LHCN-M2 (cell line): ENCODE measurements at places on chromosomes 6 and 20. TPM values are rescaled to one million over a fixed set of nuclear protein-coding genes. Genes with fewer than 3 reads are reported as not detected.

DNA sequence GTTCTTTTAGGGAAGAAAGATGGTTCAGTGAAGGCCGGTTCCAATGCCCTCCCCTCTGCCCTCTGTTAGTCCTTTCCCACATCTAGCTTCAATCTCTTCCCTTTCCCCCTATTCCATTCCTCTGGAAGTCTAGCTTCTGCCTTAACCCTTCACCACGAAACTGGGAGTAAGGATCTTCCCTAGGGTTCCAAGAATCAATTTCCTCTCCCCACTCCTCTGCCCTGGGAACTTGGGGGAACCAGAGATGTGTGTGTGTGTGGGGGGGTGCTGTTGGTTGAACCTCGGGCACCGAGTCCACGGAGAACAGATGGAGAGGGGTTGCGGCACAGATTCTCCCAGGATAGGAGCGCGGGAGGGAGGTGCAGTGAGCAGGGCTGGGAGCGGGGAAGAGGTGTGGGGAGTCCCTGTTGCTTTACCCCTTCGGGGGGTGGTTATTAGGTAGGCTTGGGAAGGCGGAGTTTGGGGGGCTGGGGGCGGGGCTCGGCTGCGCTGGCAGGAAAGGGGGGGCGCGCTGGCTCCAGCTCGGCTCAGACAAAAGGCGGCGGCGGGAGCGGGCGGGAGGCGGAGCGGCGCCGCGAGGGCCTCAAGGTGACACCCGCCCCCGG is at the start of gene TMEM151B:
Gene TMEM151B (plus strand): TSS at position 530 of the 605 bp plus-strand sequence. CDS start 293 bp downstream, outside the sequence.
- DNase-seq = no peak

DNA sequence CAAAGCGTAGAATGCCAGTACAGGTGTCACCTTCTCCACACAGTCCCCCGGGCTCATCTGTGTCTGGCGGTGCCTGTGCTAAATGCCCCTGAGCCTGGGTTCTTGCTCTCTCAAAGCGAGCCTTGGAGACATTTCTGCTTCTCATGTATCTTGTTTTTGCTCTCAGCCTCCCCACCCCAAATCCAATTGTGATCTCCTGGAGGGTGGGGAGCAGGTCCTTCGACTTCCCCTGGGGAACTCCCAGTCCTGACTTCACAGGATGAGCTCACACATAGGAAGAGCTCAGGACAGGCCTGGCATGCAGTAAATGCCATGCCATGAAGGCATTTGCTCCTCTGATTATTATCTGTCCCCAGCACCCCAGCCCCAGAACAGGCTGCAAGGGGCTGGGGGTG is 58.1 kb downstream of the NOL4L start:
- DNase-seq = no peak

DNA sequence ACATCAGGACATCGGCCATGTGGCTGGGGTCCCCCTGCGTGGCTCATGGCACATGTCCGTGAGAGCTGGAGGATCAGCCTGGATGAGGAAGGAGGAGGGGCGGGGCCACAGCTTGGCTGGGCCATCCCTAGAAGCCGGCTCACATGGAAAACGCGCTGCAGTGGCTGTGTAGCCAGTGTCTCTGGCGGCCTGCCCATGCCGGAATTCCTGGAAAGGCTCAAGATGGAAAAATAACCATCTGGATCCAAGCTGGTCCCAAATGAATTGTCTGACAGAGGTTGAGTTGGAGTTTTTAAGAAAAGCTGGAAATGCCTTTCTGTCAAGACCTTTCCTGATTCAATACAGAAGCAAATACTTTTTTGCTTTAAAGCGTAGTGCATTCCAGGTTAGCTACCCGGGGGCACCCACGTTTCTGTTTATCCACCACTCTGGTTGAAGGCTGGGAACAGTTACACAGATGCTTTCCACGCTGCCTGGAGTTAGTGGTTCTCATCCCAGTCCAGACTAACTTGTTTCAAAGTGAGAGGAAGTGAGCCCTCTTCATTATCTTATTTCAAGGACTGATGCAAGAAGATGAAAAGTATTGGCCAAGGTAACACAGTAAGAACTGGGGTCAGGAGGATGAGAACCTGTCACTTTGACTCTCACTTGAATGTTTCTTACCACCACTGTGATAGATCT is 99.0 kb downstream of the GMPR start:
- peak; percentile 92 for DNase-seq

DNA sequence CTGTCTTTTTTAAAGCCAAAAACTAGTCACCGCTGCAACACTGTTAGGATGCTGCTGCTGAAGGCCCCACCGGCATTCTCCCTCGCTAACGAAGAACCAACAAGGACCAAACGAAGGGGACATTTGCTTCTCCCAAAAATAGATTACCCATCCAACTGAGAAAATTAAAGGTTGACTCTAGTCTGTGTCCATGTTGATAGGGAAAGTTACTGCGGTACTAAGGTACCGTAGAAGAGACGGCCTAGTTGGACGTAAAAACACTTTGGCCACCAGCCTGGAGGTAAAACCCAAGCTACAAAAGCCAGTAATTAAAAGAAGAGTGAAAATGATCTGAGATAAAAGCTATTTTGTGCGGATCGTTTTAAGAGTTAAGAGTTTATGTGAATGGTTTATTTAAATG is 11.8 kb upstream of the FOXF2 start:
- no peak for DNase-seq

DNA sequence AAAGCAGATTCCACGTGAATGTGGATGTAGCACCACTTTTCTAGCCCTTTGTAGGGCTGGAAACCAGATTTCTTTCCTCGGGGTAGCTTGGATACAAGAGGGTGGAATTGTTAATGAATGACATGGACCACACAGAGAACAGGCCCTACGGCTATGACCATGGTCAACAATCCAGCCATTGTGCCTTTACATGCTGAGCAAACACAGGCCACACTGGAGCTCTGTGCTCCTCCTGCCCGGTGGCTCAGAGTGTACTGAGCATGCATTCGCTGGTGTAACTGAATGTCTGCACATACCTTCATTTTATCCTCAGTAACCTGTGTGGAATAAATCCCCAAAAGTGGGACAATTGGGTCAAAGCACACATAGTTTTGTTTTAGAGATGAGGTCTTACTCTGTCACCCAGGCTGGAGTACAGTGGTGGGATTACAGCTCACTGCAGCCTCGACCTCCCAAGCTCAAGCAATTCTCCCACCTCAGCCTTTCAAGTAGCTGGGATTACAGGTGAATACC is 32.8 kb downstream of the LRP11 start:
- no peak for DNase-seq

GRCh38 chr20:31857861-31858759 is 12.2 kb downstream of the DUSP15 start:
- no peak for DNase-seq

DNA sequence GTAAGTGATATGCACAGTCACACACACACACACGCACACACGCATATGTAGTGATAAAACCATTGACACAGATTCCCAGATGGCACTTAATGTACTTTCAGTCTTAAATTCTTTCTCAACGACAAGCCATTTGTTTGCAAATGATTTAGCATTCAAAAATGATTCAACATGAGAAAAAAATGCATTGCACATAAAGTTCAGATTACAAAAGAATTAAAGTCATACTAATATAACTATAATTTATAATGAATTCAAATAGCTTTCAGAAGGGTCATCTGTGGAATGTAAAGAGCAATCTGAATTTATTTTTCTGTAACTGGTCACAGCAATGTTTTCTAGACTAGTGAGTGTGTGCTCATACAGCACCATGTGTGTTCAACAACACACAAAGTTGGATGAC is 521.6 kb upstream of the ZNF337 start:
- DNase-seq = peak; percentile 61

The GSTA5 gene
- total RNA-seq = not detected in 2 replicates

The CLPSL2 gene
- not detected in 2 replicates for total RNA-seq

The NR2E1 gene
- total RNA-seq = not detected in 2 replicates

GRCh38 chr6:89596056-89596455 is 42.5 kb downstream of the LYRM2 start:
- DNase-seq = no peak

- DNase-seq = no peak
Observed at GRCh38 chr20:57655809-57656155, 35.6 kb upstream of the ZBP1 start.

GRCh38 chr6:9583753-9584352 is 831.0 kb downstream of the TFAP2A start:
- no peak for DNase-seq

GRCh38 chr20:7389216-7389615 is 551.0 kb downstream of the HAO1 start:
- DNase-seq = no peak

GRCh38 chr6:2432292-2432691 is 186.9 kb upstream of the GMDS start:
- peak; percentile 86 for DNase-seq

DNA sequence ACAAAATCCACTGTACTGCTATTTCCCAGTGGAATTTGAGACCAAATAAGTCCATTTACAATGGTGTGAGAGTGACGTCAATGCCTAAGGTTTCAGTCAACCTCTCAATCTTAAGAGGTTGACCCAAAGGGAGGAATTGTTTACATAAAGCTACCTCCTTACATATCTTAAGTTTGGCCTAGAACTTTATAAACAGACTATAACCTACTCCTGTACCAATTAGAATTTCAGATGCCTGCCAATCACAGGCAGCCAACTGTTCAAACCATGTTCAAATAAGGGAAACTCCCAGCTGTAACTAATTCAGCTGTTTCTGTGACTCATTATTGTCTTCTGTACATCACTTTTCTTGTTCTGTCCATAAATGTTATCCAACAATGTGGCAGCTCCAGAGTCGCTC is 14.5 kb downstream of the LGSN start:
- peak; percentile 51 for DNase-seq

DNA sequence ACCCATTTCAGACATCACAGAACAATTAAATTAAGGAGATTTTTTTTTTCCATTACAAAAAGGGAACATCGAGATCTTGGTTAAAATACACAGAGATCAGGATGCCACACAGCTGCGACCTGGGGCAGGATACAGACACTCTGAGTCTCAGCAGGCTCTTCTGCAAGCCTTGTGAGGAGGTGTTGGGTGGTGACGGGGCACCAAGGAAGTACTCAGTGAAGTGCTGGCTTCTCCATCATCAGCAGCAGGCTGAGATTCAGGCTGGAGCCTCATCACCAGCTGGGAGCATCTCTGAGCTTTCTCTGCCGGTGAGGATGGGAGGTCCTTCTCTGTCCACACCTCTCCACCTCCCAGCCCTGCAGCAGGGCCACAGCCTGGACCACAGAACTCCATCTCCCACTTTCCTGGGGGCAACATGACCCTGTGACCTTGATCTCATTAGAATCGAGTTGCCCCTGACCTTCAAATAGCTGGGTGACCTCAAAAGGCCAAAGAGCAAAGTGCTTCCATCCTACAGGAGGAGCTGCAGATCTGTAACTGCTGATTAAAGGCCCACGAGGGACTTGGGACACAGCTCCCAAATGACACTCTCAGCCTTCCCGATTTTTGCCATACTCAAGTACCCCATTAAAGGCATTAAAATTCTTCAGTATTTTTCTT is 16.0 kb downstream of the PMEPA1 start:
- no peak for DNase-seq

- no peak for DNase-seq
Observed at GRCh38 chr6:63799313-63799712, 163.7 kb downstream of the PHF3 start.

The ISM1 gene
- total RNA-seq = 0.06 and 0.11 TPM in 2 replicates

GRCh38 chr20:58044286-58044685 is 184.2 kb downstream of the ANKRD60 start:
- DNase-seq = no peak

- DNase-seq = peak; percentile 95
Observed at GRCh38 chr20:50561379-50562078, 51.3 kb downstream of the PTPN1 start.

The IRAK1BP1 gene
- 3.4 and 4.0 TPM in 2 replicates for total RNA-seq

DNA sequence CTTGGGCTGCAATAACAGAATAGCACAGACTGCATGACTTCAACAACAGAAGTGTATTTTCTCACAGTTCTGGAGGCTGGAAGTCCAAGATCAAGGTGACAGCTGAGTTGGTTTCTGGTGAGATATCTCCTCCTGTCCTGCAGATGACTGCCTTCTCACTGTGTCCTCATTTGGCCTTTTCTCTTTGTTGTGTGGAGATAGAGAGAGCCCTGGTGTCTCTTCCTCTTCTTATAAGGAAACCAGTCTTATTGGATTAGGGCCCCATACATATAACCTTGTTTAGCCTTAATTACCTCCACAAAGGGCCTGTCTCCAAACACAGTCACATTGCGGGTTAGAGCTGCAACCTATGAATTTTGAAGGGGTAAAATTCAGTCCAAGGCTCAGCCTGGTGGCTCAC is 57.0 kb upstream of the BMP6 start:
- DNase-seq = no peak

DNA sequence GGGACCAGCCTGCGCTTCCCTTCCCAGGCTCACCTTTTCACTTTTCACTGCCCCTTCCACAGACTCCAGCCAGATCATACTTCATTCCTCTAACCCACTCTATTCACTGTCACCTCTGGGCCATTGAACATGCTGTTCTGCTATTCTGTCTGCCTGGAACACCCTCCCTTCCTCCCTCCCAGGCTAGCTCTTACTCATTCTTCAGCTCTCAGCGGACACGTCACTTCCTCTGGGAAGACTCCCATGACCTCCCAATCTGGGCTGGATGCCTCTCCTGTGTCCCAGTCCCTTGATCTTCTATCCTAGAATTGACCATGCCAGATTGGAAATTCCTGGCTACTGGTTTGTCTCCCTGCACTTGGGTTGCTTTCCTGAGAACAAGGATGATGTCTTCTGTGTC is 5.0 kb downstream of the SLC12A5 start:
- no peak for DNase-seq

DNA sequence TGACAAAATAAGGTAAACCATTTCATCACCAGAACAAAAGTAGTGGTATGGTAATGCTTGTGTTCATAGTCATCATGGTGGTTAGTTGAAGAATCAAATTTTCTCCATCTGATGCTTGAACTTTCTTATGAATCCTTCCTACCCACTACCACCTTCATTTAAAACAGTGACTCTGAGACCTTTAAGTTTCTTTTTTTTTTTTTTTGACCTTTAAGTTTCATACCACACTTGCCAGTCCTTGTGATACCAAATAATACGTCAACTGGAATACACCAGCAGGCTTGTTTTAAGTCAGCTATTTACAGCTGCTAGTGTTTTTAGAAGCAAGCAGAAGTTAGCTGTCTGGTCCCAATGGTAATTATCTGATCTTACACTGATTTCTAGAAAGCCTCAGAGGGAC is 413.4 kb upstream of the SOX4 start:
- no peak for DNase-seq

The BCKDHB gene
- 32.2 and 33.6 TPM in 2 replicates for total RNA-seq

- DNase-seq = peak; percentile 77
Observed at GRCh38 chr6:140071601-140072062, 697.2 kb upstream of the CITED2 start.

The PTCRA gene
- not detected in 2 replicates for total RNA-seq

DNA sequence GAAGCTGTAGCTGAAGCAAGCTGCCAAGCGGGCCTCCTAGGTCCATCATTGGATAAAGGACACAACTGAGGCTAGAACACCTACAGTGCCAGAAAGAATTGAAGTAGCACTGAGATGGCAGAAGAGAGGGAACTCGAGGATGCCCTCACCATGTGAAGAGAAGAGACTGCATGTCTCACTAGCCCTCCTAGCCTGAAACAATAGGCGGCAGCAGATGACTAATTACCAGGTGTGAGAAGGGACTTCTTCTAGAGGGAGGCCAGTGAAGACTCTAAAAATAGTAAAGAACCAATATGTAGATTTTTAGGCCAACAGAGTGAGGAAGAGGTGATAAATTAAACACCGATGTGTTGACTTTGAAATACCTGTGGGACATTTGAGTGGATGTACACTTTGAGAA is 50.3 kb downstream of the LGSN start:
- no peak for DNase-seq
